ENCODE measurements at places on chromosomes 5 and 9. TPM values are rescaled to one million over a fixed set of nuclear protein-coding genes. Genes with fewer than 3 reads are reported as not detected.

DNA sequence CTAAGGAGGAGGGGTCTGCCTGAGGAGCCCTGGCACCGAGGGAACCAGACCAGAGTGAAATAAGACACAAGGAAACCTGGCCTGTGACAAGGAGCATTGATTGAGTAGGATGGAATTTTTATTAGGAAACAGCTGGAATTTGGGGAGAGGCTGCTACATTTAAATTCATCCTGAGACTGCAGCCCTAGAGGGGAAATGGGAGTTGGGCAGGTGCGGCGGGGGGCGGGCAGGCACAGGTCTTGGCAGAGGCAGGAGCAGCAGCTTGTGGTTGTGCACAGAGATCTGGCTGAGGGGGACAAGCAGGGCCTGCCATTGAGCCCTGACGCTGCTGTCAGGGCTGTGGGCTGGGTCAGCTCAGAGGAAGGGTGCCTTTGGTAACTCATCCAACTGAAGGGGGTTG, 71.6 kb downstream of the PCDH1 start:
- no peak for DNase-seq

GRCh38 chr9:129162497-129163197, 15.4 kb downstream of the IER5L start:
- no peak for DNase-seq

DNA sequence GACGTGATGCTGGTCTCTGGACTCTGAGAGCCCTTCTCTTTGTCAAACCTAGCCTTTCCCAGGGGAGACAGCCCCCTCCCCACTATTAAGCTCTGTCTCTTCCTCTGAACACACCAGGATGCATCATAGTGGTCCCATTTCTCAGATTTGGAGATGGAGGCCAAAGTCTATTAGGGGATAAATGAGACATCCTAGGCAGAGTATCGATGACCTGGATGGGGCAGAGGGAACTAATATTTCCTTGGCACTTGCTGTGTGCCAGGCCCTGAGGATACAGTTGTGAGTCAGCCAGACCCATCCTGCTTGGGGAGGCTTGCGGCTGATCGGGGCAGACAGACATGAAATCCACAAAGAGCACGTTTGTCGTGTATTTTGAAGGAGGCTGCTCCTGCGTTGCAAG, 5.2 kb downstream of the DNM1 start:
- no peak for DNase-seq

- DNase-seq, result no peak
Measured at GRCh38 chr5:132998556-132998955, 27.8 kb downstream of the ZCCHC10 start.

GRCh38 chr5:759111-759751, 25.3 kb downstream of the ZDHHC11B start:
- DNase-seq, result no peak

DNA sequence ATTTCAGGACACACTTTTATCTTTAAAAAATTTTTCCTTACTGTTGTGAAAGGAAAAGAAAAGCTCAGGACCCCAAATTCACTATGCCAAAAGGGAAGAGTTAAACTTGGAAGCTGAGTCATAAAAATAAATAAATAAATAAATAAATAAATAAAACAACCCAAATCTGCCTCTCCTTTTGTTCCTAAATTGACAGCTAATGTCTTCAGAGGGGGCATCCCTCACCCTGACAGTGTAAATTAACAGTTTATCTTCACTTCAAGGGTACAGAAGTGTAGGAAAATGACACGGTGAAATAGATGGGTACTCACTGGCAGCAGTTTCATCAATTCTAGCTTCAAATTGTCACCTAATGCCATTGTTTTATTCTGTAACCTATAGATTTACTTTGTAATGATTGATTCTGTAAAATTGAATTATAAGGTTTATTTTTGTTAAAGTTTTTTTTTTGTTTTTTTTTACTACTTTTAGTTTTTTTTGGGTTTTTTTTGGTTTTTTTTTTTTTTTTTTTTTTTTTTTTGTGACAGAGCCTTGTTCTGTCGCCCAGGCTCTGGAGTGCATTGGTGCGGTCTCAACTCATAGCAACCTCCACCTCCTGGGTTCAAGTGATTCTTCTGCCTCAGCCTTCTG, 18.5 kb upstream of the ANXA1 start:
- no peak for DNase-seq

- no peak for DNase-seq
Measured at GRCh38 chr5:5784101-5784500, 361.6 kb downstream of the ICE1 start.

DNA sequence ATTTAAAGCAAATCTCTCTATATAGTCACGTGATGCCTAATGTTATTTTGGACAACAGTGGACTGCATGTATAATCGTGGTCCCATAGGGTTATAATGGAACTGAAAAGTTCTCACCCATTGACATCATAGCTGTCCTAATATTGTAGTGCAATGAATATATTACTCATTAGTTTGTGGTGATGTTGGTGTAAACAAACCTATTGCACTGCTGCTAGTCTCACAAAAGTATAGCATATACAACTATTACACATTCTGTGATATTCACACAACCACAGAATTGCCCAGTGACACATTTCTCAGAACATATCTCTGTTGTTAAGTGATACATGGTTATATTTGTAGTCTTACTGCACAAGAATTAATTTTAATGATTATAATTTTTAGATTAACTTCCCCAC, 37.7 kb downstream of the IPO11 start:
- DNase-seq, result no peak

DNA sequence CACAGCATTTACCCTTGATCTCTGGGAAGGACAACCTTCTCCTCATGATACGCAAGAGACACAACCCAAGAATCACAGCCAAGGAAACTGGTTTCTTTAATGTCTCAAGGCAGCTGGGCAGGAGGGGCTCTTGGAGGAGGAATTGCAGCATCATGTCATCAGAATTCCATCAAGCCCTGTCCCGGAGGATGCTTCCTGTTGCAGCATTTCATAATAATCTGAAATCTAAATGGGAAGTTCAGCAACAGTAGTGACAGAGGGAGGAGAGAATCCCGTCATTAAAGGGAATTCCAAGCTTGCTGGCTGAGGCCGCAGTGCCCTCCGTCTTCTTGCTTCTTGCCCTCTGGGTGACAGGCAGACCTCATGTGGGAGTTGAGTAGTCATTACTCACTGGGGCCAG, 192.7 kb downstream of the TENT4A start:
- no peak for DNase-seq

DNA sequence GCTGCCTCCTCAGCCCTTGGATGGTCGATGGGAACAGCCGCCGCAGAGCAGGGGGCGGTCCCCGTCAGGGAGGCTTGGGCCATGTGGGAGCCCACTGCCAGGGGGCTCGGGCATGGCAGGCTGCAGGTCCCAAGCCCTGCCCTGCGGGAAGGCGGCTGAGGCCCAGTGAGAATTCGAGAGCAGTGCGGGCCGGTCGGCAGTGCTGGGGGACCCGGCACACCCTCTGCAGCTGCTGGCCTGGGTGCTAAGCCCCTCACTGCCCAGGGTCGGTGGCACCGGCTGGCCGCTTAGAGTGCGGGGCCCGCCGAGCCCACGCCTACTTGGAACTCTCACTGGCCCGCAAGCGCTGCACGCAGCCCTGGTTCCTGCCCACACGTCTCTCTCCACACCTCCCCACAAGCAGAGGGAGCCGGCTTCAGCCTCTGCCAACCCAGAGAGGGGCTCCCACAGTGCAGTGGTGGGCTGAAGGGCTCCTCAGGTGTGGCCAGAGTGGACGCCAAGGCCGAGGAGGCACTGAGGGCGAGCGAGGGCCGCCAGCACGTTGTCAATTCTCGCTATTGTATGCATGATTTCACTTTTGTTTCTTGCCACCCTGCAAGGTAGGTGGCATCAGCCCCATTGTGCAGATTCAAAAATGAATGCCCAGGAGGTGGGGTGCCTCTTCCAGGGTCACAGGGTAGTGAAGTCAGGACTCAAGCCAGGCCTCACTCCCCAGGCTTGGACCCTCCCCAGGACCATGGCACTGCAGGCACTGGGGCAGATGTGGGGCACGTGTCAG, 48.6 kb downstream of the COL15A1 start:
- DNase-seq, result no peak

GRCh38 chr5:113132564-113132963, 156.0 kb downstream of the DCP2 start:
- DNase-seq, result no peak

DNA sequence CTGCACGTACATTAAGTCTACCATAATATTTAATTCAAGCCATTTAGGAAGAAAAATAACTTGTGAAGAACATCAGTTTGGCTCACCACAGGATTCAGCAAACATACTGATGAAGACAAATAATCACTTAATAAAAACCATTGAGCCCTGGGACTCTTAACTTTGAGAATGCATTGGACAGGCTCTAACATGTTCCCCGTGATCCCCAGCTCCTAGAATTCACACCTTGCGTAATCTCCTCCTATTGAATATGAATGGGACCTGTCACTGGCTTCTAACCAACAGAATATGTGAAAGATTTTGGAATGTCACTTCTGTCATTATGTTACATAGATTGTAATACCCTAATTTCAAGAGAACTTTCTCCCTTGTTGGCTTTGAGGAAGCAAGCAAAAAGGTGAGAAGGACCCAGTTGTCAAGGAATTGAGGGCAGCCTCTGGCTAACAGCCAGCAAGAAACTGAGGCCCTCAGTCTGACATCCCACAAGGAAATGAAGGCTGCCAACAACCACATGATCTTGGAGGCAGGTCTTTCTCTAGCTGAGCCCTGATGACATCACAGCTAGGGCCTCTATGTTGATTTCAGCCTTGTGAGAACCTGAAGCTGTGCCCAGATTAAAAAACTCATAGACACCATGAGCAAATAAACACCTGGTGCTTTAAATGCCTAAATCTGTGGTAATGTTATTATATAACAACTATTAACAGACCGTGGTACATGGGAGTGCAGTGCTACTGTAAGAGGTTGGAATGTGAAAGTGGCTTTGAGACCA, 433.2 kb downstream of the SEMA5A start:
- no peak for DNase-seq

DNA sequence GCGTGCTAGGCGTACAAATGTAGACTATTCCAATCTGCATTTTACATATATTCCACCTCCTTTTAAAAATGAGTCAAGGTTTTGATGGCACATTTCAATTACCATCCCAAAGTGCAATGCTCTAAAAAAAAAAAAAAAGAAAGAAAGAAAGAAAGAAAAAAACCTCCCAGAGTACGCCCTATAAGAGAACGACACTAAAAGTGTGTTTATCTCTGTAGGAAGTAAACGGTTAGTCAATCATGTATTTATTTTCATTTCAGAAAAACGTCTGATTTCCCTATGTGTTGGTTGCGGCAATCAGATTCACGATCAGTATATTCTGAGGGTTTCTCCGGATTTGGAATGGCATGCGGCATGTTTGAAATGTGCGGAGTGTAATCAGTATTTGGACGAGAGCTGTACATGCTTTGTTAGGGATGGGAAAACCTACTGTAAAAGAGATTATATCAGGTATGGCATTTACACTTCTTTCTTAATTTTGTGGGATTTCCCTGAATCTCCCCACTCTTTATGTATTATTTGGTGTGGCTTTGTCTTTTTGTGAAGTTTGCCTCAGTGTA, 1.1 kb downstream of the ISL1 start:
- DNase-seq, result no peak

DNA sequence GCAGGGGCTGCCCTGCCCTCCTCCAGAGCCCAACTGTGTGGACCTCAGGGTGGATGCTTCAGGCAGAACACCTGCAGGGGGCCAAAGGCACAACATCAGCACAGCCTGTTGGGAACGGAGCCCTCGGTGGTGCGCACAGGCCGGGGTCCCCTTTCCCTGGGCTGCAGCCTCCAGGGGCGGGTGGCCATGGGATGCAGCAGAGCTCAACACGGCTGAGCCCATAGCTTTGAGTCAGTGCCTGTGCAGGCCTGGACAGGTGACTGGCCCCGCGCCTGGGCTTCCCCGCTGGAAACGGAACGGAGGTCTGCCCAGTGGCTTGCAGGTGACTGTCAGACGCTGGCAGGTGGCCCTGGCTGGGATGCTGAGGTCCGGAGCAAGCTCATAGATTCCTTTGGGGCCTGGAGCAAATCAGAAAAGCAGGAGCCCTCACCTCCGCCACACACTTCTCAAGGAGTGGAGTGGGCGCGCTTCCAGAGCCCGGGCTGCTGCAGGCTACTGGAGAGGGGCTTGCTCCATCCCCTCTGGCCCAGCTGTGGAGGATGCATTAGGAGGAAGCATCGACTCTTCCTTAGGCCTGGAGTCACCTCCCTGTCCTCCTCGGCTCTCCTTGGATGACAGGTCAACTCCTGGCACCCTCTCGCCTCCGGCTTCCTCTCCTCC, 69.8 kb upstream of the RNU6ATAC start:
- no peak for DNase-seq

GRCh38 chr9:136804509-136805206, 3.1 kb upstream of the RABL6 start:
- DNase-seq, result no peak

- no peak for DNase-seq
Measured at GRCh38 chr5:117486879-117487391, 912.3 kb upstream of the SEMA6A start.

DNA sequence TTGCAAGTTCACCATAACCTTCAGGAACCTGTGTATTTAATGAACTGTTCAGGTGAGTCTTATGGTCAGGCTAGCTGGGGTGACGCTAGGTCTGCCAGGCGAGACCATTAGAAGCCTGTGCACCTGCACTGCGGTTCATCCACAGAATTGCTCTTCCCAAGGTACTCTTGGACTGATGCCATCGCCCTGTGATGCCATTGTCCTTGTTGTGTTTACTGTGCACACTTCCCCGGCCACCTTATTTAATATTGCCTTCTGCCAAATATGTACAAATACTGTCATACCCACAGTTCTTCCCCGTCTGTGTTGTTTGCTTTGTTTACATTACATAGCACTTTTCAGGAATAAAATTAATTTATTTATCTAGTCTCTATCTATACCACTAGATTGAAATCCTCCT, 66.3 kb downstream of the RCL1 start:
- no peak for DNase-seq

DNA sequence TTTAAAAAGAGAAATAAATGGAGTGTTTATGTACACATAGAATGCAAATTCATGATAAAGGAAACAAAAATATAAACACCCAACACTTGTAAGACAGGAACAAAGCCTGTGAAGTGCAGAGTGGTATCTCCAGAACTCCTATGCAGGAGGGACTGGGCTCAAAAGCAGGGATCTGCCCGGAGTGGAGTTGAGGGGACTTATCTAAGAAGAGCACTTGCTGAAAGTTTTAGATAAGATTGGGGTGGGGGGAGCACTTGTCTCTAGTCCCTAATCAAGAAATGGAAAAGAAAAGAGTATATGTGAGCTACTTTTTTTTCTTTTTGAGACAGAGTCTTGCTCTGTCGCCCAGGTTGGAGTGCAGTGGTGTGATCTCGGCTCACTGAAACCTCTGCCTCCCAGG, 840.4 kb downstream of the MAT2B start:
- no peak for DNase-seq

The SPATA31E1 gene
- not detected for total RNA-seq

The MGAT4B gene
- total RNA-seq, result 192 TPM

The RAB14 gene
- total RNA-seq, result 33.8 TPM

The TMEM245 gene
- total RNA-seq, result 49.2 TPM

The RGS7BP gene
- 0.13 TPM for total RNA-seq

The ZNF454 gene
- 0.26 TPM for total RNA-seq

The SLC1A1 gene
- total RNA-seq, result 7.2 TPM

The AK1 gene
- 23.0 TPM for total RNA-seq

The TSSK1B gene
- not detected for total RNA-seq

The NUDT2 gene
- 32.6 TPM for total RNA-seq

The PCDHGB7 gene
- 8.2 TPM for total RNA-seq

All from dermis microvascular lymphatic vessel endothelial cell (primary cell).